ENCODE measurements at places on chromosomes 7 and 10.

GRCh38 chr10:50438049-50438936, 185.5 kb downstream of the SGMS1 start:
- no peak for DNase-seq

- no peak for DNase-seq
Measured at GRCh38 chr10:26571655-26572054, 125.8 kb upstream of the PDSS1 start.

DNA sequence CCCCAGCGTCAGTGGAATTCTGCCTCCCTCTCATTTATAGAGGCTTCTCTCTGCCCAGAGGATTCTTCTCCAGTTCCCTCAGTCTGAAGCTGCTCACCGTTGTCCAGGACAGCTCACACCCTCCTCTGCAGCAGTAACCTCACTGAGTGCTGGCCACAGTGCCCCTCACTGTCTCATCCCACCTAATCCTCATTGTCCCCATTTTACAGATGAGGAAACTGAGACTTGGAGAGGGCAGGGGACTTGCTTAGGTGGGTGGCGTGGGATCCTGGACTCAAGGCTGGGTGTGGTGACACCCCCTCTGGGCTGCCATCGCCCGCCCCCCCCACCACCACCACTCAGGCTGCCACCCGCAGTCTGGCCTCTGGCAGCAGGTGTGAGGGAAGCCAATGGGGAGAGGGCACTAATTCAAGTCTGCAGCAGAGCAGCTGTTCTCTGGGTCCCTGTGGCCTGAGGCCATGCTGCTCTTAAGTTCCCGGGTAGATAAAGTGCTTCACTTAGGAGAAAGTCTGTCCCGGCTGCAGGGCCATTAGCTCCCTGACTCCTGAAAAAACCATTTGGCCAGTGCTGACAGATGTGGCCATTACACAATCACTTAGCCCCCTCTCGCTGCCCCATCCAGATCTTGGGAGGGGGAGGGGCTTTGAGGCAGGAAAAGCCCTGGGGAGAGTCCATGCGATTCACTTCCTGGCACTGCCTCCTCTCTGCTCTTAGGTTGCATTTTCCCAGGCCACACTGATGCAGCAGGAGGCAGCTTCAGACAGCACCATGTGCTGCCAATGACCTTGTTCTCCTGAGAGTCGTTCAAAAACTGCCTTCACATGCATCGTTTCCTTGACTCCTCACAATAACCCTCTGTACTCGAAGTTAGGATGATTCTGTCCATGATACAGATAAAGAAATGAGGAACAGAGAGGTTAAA, 36.3 kb downstream of the DRGX start:
- no peak for DNase-seq

DNA sequence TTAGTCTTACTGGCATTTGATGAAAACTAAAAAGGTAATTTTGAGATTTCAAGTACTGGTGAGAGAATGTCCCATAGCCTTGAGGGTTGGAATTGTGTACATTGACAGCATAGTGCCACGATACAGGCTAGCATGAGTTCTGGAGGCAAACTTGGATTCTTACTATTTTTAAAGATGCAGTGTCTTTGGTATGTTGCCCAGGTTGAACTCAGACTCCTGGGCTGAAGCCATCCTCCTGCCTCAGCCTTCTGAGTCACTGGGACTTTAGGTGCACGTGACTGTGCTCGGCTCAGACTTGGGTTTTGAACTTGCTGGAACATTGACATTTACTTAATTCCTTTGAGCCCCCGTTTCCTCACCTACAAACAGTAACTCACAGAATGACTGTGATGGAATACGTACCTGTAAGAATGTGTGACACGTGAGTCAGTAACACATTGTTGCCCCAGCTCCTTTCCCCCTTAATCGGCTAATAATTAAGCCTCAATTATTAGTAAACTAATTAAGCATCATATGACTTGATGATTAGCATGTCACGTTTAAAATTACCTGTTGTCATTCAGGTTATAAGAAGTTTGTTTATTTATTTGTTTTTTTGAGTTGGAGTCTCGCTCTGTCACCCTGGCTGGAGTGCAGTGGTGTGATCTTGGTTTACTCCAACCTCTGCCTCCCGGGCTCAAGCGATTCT, 10.6 kb downstream of the DNAJB6 start:
- DNase-seq = peak; percentile 90

GRCh38 chr10:80161321-80162083, 29.0 kb downstream of the PLAC9 start:
- no peak for DNase-seq

DNA sequence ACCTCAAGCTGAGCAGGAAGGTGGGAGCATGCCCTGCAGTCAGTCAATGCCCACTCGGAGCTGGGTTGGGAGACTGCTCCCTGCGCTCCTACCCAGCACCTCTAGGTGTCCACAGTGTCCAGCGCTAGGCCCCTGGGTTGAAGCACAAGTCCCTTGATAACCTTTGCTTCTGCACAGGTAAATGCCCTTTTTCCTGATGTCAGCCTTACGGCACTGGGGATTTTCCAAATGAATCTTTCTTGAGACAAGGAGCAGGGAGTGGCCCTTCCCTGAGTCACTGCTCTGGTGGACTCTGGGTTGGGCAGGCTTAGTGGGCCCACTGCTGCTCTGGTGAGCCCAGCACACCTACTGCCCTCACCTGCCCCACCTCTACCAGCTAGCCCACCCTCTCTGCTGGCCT, 61.9 kb upstream of the OPN4 start:
- peak; percentile 62 for DNase-seq

GRCh38 chr10:104041891-104042535, 43.7 kb downstream of the COL17A1 start:
- no peak for DNase-seq

- DNase-seq = no peak
Measured at GRCh38 chr10:78515038-78515872, 481.6 kb downstream of the RPS24 start.

DNA sequence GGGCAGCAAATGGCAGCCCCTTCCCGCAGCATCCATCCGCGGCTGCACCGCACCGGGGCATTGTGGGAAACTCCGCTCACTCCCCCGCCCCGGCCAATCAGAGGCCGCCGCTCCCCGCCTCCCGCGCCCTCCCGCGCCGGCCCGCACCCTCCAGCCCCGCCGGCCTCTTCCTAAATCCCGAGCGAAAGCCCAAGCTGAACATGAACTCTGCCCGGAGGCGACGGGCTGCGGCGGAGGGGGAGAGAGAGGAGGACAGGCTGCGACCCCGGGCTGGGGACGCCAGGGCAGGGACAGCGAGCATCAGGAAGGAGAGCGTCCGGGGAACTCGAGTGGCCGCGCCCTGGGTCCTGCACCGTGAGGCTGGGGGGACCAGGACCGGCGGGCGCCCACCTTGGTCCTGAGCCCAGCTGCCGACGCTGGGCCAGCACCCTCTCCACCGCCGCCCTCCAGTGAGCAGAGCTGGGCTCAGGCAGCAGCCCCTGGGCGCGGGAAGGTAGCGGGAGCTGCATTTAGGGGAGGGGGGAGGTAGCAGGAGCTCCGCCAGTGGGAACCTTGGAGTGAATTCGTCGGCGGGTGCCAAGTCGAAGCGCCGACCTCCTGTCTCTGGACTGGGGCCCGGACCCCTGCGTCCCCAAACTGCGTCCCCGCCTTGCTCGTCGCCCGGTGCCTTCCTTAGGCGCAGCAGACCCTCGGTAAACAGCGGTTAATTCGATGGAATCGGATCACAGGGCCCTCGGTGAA, at the start of gene DGKI:
DGKI (minus strand) TSS at position 148 of the 741 bp plus-strand sequence.
- no peak for DNase-seq

GRCh38 chr10:32556783-32557395, 110.9 kb downstream of the CCDC7 start:
- no peak for DNase-seq

DNA sequence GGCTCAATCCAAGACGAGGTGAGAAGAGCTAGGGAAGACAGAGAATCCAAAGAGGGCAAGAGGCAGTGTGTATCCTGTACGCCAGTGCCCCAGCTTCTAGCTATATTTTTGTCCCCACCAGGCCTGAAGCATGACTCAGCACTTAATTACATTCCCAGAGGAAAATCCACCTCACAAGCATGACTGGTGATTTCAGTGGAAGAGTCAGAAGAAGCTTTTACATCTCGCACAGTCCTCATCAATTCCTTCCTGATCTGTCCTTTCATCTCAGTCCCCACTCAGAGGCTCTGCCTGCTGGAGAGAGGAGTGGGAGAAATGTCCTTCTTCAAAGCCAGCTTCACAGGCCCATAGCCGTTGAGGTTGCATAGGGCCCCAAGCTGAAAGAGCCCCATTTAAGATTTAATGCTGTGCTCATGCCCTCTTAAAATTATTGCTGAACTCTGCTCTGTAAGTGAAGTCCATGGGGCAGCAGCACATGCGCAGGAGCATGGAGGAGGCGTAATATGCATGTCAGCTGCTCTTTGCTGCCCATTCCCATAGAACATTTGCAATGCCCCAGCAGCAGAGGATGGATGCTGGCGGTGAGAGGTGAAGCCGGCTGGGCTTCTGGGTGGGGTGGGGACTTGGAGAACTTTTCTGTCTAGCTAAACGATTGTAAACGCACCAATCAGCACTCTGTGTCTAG, 39.0 kb upstream of the AOAH start:
- DNase-seq = peak; percentile 11

DNA sequence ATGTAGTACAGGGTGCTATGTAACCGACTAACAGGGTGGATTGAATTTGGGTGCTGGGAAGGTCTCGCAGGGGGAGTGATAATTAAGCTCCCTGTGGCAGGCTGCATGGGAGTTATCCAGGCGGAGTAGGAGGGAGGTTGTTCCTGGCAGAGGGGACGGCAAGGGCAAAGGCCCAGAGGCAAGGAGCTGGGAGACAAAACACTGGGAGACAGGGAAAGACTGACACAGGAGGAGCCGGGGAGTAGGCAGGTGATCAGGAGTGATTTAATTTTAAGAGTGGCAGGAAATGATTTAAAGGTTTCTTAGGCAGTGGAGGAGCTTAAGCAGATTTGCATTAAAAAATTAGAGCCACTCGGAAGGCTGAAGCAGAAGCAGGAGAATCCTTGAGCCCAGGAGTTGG, 40.7 kb upstream of the LEP start:
- no peak for DNase-seq

GRCh38 chr7:122303531-122304318, 825 bp downstream of the FEZF1 start:
- no peak for DNase-seq

GRCh38 chr7:50436133-50436806, 13.9 kb downstream of the FIGNL1 start:
- DNase-seq = peak; percentile 85

DNA sequence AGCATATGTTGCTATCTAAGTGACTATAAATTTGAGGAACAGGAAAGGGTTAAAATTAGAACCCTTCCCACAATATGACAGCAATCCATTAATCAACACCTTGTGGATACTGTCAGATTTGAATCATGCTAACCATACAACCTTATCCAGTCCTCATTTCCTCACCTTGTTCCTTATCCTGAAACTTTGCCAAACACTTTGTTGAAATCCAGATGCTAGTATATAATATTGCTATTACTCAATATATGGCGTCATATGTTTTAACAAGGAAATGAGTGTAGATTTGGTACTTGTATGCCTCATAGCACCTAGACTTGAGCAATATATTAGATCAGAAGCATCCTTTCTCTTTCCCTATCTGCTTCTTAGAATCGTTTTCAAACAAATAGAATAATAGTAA, 66.3 kb upstream of the SLC25A13 start:
- peak; percentile 94 for DNase-seq

DNA sequence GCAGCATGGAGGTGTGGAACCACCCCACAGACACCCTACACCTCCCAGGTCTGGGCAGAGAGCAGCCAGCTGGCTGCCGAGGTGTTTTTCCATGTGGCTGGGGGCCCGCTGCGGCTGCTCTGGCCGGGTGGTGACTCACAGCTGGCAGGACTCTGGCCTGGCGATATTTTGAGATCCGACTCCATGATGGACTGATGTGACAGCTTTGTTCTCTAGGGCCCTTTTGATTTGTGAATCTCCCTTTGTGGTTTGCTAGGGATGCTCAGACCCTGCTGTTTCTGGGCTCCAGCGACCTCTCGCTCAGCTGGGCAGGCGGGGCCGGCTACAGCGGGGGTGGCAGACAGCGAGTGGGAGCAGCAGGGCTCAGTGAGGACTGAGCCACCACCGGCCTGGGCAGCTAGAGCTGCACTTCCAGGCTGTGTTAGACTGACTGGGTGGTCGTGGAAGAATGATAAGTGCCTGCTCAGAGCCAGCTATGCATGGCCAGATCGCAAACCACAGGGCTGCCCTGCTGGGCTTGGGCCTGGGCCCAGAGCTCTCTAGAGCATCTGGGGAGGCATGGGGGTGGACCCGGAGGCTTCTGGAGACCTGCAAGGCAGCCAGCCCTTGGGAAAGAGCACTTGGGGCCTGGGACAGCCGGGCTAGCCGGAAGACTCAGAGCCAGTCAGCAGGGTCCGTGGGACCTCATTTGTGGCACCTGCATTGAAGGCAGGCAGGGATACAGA, 46.2 kb upstream of the GDF10 start:
- DNase-seq = no peak

DNA sequence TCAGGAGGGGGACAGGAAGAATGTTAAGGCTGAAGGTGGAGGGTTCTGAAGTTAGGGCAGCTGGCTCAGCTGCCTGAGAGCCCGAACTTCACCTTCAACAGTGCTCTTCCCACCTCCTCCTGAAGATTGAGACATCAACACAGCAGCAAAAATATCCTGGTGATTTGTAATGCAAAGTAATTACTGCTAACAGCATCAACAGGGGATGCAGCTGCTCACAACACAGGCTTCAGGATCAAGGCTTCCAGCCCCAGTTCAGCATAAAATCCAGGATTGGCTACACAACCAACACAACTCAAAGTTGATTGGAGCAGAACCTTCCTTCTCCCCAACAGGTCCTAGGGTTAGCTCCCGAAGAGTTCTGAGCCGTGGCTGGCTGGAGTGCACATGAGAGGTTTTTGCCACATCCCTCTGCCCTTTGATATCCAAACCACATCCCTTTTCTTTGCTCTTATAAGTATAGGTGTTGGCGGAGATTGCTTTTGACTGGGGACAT, 242.4 kb downstream of the KIAA1217 start:
- DNase-seq = no peak

GRCh38 chr7:155362380-155363145, 64.9 kb downstream of the INSIG1 start:
- DNase-seq = no peak

GRCh38 chr7:31126976-31127375, 74.9 kb downstream of the ADCYAP1R1 start:
- no peak for DNase-seq

DNA sequence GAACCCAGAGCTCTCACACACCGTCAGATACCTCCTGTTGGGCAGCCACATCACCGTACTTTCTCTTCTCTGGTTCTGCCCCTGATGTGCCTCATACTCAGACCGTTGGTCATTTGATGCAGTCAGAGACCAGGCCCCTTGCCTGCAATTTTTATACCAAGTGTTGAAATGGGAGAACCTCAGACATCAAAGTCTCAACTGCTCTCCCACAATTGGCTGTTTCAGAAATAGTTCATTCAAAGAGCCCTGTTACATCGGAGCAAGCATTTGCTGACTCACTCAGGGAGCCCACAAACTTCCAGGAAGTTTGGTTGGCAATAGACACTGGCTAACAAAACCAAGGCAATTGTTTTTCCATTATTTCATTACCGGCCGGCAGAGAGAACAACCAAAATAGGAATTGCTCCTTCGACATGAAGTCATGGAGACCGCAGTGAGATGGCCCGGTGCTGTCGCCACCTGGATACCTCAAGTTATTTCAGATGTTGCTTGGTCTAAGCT, 33.5 kb upstream of the ADAM12 start:
- peak; percentile 68 for DNase-seq

GRCh38 chr7:117322741-117323304, at the start of gene WNT2:
Gene WNT2, minus strand, starts transcription at chr7:117323058. Its CDS starts 69 bp downstream, at chr7:117322989.
- DNase-seq = peak; percentile 8

GRCh38 chr10:131750171-131750895, 150.5 kb upstream of the PPP2R2D start:
- DNase-seq = no peak

Measured in epithelial cell of esophagus (primary cell).